ENCODE measurements at places on chromosomes 5 and 9. TPM values are rescaled to one million over a fixed set of nuclear protein-coding genes. Genes with fewer than 3 reads are reported as not detected.

DNA sequence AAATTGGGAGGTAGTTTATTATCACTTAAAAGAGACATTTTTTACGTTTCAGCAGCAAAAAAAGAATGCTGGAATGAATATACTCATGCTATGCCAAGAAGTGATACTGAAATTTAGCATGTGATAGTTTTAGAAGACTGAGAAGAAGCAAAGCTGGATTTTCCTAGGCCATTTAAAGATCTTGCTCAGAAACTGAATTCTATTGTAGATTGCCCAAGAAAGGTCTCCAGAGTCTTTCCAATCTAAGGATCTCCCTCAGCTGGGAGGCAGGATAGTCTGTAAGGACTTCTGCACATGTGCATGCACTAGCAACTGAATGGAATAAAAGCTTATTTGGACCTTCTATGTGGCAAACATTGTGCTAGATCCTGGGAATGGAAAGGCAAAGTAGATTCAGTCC, 334.5 kb downstream of the DTWD2 start:
- DNase-seq, result no peak

- DNase-seq, result no peak
Observed at GRCh38 chr5:51651889-51652288, 268.6 kb downstream of the ISL1 start.

SPATA31E1 gene
- not detected for total RNA-seq

CNTNAP3 gene
- 14.7 TPM for total RNA-seq

DNA sequence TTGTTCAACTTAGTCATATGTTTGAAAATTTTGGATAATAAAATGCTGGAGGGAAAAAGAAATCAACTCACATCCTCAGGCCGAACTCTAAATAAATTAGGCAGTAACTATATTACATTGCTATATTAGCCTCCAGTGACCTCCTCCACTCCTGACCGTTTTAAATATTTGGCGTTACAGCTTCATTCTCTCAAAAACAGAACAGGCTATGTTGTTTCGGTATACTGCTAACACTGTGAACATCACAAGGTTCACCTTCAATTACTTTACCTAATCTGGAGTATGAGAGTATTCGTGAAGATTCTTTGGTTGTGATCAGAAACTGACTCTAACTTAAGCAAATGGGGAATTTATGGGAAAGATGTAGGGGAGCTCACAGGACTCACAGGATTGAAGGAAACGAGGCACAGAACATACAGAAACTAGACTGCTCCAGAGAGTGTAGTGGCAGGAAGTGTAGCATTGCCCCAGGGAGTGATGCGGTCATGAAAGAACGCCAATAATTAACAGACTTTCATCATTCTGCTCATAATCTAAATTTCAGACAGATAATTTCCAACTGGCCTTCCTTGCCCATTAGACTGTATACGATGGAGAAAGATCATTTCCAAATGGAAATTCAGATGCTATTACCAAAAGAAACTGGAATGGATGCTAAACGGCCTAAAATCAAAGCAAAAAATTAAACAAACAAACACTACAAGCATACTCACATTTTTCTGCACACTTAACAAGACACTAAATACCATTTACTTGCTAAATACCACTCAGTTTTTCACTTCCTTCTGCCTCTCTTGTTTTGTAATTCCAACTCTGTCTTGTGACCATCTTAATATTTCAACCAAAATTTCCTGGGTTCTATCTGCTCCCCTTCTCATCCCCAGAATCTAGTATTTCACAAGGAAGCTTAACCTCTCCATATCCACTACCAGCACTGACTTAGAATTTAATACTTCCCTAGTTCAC, 110.1 kb upstream of the LPAR1 start:
- no peak for DNase-seq

DNA sequence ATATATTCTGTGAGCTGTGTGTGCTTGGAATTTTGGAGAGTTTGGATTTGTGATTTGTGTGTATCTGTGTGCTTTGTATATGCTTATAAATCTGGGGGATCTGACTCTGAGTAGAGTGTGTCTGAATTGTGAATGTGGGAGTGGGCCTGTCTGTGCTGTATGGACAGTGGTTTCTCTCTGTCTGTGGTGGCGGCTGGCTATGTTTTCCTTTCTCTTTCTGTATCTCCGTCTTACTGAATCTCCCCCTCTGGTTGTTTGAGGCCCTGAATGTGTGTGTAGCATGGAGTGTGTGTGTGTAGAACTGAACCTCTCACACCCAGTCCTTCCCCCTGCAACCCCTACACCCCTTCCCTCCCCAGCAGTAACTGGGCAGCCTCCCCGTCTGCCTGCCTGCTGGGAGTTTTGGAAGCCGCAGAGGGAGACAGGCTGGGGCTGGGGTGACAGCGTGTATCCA, 4.7 kb downstream of the CXXC5 start:
- no peak for DNase-seq

DNA sequence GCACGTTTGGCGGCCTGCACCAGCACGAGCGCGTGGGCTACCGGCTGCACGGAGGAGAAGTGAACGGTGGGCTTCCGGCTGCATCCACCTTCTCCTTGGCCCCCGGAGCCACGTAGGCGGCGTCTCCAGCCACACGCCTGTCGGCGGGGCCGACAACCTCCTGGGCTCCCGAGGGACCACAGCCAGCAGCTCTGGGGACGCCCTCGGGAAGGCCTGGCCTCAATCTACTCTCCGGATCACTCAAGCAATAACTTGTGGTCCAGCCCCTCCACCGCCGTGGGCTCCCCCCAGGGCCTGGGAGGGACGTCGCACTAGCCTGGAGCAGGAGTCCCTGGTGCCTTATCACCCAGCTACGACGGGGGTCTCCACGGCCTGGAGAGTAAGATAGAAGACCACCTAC, 73.7 kb downstream of the INSL6 start:
- DNase-seq, result no peak

MLANA gene
- not detected for total RNA-seq

HARS2 gene
- total RNA-seq, result 46.2 TPM

- DNase-seq, result no peak
Observed at GRCh38 chr9:86772635-86772993, 174.7 kb downstream of the GAS1 start.

DNA sequence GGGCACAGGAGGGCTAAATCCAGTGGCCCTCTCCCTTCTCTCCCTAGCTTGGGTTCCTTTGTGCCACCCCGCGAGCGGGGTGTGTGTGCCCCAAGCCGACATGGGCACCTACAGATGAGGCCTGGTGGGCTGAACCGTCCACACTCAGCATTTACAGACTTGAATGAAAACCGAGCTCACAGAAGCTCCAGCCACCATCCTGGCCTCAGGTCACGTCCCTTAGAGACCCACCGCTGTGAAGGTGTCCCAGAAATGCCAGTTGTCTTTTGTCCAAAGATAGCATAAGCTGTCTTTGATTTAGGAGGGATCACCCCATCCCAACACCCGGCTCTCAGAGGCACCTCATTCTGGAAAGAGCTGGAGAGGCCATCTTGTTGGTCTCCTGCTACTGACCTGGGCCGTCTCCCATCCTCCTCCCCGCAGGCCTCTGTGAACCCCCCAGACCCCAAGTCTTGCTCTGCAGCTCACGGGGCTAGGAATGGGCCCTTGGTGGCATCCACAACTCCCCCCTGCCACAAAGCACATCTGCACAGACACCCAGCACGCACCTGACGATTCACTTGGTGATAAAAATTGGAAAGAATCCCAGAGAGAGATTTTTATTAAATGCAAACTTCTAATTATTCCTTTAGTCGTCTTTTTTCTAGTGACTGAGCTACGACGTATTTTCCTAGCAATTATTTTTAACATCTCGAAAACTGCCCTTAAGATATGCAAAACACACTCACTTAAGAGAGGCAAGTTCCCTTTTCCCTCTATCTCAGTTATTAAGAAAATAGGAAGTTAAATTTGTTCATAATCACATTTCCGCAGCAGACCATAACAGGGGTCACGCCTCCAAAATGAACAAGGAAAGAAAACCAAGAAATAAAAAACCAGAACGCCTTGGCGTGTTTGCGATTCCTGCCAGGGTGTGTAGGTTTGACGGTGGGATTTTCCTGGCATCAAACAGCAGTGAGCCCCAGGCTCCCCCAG, 80.5 kb upstream of the LMX1B start:
- DNase-seq, result no peak

GRCh38 chr9:118957585-118957984, 411.6 kb downstream of the BRINP1 start:
- DNase-seq, result no peak

DNA sequence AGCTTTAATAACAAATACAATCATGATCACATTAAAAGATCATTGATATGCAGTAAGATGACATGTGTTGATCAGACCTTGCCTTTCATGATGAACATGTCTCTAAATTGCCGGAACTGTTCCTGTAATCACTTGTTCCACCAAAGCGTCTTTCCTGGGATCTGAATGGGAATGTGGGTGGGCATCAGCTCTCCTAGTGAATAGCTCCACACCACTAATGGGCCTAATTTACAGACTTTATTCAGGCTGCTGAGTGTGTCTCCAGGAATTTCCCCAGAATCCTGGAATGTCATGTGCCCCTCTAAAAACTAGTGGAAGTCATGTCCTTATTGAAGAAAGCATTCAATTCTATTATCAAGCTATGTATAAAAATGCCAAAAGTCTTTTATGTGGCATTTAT, 765.1 kb upstream of the CTNND2 start:
- DNase-seq, result no peak

FRMPD1 gene
- 0.98 TPM for total RNA-seq

DNA sequence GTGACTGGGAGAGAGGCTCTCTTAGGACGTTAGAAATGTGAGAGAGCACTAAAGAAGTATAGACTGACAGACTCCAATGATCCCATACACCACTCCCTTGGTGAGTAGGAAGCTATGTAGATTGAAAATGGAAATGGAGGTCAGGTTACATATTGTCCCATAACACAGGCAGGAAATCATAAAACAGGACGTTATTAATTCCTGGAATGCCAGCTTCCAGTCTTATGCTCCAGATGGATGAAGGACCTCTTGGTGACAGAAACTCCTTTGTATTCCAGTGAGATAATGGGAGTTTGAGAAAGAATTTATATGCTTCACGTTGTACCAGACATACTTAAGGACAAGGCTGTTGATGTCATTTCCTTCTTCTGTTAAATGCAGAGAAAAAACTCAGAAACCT, 338.2 kb upstream of the ITGA1 start:
- DNase-seq, result no peak

DNA sequence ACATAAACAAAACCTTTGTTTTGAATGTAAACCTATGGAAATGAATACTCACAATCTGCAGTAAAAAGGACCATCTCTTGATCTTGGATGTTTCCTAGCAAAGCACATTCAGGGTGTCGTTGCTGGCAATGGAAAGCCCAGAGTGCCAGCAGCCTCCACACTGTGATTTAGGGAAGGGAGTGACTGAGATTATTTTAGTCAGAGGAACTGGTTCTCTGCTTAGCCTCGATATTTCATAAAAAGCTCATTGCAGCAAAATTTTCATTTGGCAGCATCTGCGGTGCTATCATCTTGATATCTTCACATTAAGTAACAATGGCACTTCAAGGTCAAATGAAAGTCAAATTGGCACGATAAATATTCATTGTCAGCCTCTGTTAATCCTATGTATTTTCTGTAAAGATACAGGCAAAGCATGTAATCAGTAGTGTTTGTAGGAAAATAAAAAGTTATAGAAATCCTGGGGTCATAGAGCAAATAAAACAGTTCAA, 116.0 kb downstream of the MACIR start:
- no peak for DNase-seq

SOHLH1 gene
- total RNA-seq, result not detected

KCTD16 gene
- 0.25 TPM for total RNA-seq

- no peak for DNase-seq
Observed at GRCh38 chr5:109784687-109785086, 95.0 kb downstream of the MAN2A1 start.

DNA sequence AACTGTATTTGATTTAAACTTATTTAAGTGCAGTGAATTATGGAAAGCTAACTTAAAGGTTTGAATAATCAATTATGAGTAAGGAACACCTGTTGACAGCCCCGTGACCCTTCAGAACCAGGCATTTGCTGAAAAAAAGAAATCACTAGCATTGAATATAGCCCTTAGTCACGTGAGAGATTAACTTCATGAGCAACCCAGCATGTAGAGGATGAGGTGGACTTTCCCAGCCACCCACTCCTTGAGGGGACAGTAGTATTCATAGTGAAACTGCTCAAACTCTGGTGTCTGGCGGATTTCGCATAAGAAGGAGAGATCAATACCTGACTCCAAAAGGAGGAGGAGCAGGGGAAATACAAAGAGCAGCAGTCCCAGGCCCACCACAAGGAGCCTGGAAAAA, 184.8 kb upstream of the RASEF start:
- no peak for DNase-seq

GRCh38 chr5:176873541-176874172, 25.5 kb downstream of the HK3 start:
- no peak for DNase-seq

AQP7 gene
- total RNA-seq, result 6.4 TPM

GRCh38 chr9:17751486-17751885, 172.6 kb downstream of the SH3GL2 start:
- no peak for DNase-seq

DNA sequence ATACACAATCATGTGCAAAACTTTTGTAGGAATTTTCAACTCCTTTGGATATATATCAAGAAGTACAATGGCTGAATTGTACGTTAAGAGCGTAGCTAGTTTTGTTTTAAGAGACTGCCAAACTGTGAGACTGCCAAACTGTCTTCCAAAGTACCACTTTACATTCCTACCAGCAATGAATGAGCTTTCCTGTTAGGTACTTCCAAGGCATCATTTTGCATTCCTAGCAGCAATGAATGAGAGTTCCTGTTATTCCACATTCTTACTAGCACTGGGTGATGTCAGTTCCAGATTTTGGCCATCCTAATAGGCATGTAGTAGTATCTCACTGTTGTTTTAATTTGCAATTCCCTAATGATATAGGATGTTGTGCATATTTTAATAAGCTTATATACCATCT, 219.3 kb downstream of the KCNN2 start:
- no peak for DNase-seq

GRCh38 chr5:97119007-97119390, 23.4 kb downstream of the LIX1 start:
- no peak for DNase-seq

PHYHD1 gene
- total RNA-seq, result 23.6 TPM

GRCh38 chr9:134337469-134337868, 11.2 kb downstream of the RXRA start:
- DNase-seq, result no peak

DNA sequence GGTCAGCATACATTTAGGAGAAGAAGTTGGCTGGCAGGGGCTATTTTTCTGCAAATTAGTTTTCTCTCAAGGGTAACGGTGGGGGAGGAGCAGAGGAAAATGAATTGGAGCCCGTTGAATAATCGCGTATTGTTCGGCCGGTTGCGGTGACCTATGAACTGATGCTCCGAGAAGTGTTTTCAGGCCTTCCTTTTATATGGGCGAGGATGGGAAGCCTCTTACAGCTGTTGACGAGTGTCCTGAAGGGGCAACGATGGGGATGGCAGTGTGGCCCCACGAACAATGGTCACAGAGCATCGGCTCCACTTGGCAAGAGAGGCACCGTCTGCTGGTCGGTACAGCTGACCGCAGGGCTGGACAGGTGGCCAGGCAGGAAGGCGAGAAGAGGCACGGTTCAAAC, 400.7 kb downstream of the ZSWIM6 start:
- no peak for DNase-seq

- DNase-seq, result no peak
Observed at GRCh38 chr9:120833325-120833724, 9.4 kb downstream of the PSMD5 start.

GRCh38 chr9:126472198-126472947, 141.4 kb upstream of the LMX1B start:
- DNase-seq, result no peak

- no peak for DNase-seq
Observed at GRCh38 chr5:103909391-103909790, 346.8 kb upstream of the NUDT12 start.

Measured in vagina (tissue), 2 donors.